ENCODE measurements at places on chromosomes 4 and X. TPM values are rescaled to one million over a fixed set of nuclear protein-coding genes. Genes with fewer than 3 reads are reported as not detected.

F9 gene
- total RNA-seq = not detected

SOD3 gene
- under 0.01 TPM for total RNA-seq

RBM46 gene
- total RNA-seq = not detected

GABRE gene
- 1.2 TPM for total RNA-seq

FAM156B gene
- 14.0 TPM for total RNA-seq

ZIC3 gene
- total RNA-seq = 2.0 TPM

PF4V1 gene
- total RNA-seq = not detected

MTTP gene
- total RNA-seq = 2.0 TPM

PRRG1 gene
- total RNA-seq = 5.4 TPM

MUC7 gene
- total RNA-seq = not detected

PABPC1L2B gene
- total RNA-seq = not detected

POU4F2 gene
- not detected for total RNA-seq

RNF128 gene
- total RNA-seq = 0.98 TPM

IL2RG gene
- 0.25 TPM for total RNA-seq

UCHL1 gene
- 1,168 TPM for total RNA-seq

HTN1 gene
- total RNA-seq = not detected

GLUD2 gene
- 0.49 TPM for total RNA-seq

CSAG2 gene
- not detected for total RNA-seq

PCDH7 gene
- total RNA-seq = 35.2 TPM

GAGE2A gene
- not detected for total RNA-seq

LNX1 gene
- total RNA-seq = 36.9 TPM

WDR19 gene
- 46.7 TPM for total RNA-seq

WDR44 gene
- total RNA-seq = 28.0 TPM

CRMP1 gene
- total RNA-seq = 551 TPM

TMEM271 gene
- 11.6 TPM for total RNA-seq

EXOC1L gene
- not detected for total RNA-seq

GPRIN3 gene
- 39.6 TPM for total RNA-seq

GAGE12F gene
- total RNA-seq = not detected

CXCR3 gene
- not detected for total RNA-seq

SERTM2 gene
- total RNA-seq = under 0.01 TPM

VSIG1 gene
- 0.74 TPM for total RNA-seq

All from temporal lobe (tissue), 4 donors.